AG20443 (cell line): ENCODE measurements at places on chromosomes 3 and 15.
A peak's percentile ranks its signal among the peaks of the same experiment; 100 is the strongest.

DNA sequence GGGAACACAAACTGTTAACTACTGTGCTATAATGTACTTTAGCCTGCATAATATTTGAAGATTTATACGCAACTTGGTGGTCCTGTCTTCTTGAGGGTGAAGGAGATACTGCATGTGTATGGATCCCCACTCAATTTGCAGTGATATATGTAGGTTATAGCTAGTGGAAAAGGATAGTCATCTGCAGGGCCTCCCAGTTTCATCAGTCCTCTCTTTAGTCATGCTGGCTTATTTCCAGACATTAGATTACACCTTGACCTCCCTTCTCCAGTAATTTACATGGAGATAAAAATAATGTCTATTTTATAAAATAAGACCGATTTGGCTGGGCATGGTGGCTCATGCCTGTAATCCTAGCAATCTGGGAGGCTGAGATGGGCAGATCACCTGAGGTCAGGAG is 3.7 kb downstream of the NR1D2 start:
- DNase-seq = no peak

GRCh38 chr3:60399292-60399691 is 852.0 kb downstream of the FHIT start:
- DNase-seq = no peak

GRCh38 chr3:147404800-147405230 is 1.5 kb downstream of the ZIC4 start:
- DNase-seq = no peak

- DNase-seq = no peak
Measured at GRCh38 chr3:40821315-40821714, 296.6 kb downstream of the ZNF621 start.

GRCh38 chr3:168839653-168840052 is 743.9 kb upstream of the GOLIM4 start:
- no peak for DNase-seq

- DNase-seq = peak; percentile 70
Measured at GRCh38 chr3:185733980-185734724, 90.7 kb downstream of the IGF2BP2 start.

GRCh38 chr3:120569222-120570057 is 26.7 kb upstream of the NDUFB4 start:
- no peak for DNase-seq

DNA sequence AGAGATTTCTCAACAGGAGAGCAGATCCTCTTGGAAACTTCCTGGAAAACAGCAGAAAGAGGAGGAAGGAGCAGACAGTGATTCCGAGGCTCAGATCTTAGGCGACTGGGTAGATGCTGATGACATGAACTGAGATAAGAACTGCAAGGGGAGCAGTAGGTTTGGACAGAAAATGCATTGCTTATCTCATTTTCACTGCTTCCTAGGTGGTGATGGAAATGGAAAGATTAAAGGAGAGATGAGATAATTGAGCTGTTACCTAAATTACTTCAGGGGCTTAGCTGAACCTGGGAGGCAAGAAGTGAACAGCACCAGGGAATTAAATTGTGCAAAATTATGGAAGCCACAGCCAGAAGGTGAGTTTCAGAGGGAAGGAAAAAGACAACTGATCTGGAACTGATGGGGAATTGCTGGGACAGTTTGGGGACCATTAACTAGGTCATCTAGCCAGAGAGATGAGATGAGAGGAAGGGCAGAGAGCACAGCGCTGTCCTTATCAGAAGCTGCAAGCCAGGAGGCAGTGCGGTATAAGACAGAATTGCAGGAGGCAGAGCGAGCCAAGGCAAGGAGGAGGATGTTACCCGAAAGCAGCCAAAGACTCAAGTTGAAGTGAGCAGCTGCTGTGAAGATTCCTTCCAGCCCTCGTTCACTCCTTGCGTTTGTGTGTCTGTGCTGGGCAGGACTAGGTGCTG is 140.4 kb downstream of the SRGAP3 start:
- no peak for DNase-seq

GRCh38 chr3:177777699-177778098 is 580.4 kb upstream of the TBL1XR1 start:
- no peak for DNase-seq

DNA sequence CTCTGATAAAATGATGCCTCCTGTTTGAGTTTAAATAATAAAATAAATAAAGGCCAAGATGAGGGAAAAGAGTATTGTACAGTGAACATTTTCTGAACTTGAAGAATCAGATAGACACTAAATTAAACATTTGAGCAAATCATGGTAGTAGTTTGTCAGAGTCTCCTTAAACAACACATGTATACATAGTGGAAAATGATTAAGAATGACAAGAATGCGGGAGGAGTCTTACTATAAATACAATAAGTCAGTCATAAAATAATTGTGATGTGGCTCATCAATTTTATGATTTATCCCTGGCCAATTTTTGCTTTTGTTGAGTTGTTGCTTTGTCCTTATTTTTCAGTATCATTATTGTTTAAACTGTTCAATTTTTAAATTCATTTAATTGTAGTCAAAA is 158.0 kb upstream of the TMC3 start:
- DNase-seq = no peak

- peak; percentile 71 for DNase-seq
Measured at GRCh38 chr3:133965013-133965570, 64.6 kb downstream of the SLCO2A1 start.

GRCh38 chr15:78715930-78716329 is 74.9 kb upstream of the CHRNB4 start:
- no peak for DNase-seq

DNA sequence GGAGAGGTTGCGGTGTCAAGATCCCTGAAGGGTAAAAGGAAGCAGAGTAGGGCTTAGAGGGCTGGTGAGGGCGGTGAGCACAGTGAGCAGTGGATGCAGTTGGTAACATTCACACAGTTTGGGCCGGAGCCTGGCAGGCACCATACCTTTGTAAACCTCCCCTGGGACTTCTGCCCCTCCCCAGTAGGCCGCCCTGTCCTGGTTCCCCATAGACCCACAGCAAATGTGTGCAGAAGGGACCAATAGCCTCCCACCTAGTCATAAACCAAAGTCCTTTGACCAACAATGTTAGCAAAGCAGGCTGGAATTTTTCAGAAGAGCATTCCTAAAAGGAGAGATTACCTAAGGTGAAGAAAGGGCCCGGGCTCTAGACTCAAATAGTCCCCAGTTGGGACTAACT is 1.7 kb upstream of the PHGR1 start:
- no peak for DNase-seq

DNA sequence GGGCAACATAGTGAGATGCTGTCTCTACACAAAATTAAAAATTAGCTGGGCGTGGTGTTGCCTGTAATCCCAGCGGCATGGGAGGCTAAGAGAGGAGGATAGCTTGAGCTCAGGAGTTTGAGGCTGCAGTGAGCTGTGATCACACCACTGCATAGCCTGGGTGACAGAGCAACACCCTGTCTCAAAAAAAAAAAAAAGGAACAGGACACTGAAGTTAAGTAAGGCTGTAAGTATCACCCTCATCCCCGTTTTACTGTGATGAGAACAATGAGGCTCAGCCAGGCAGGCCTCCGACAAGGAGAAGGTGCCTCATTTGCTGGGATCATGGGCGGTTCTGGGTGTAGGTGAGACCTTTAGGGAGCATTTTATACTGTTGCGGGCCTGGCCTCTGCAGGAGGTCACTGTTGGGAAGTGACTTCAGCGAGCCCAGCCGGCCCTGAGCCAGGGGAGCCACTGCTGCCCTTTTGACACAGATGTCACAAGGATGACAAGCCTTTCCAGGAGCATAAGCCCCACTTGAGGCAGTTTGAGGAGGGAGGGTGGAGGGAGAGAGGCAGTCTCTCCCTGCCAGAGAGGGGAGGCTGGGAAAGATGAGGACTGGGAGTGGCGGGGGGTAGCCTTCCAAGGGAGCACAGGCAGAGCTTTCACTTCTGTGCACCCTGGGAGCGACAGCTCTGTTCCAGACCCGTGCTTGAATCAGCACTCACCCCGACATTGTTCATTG is 30.8 kb downstream of the IRAK2 start:
- no peak for DNase-seq

DNA sequence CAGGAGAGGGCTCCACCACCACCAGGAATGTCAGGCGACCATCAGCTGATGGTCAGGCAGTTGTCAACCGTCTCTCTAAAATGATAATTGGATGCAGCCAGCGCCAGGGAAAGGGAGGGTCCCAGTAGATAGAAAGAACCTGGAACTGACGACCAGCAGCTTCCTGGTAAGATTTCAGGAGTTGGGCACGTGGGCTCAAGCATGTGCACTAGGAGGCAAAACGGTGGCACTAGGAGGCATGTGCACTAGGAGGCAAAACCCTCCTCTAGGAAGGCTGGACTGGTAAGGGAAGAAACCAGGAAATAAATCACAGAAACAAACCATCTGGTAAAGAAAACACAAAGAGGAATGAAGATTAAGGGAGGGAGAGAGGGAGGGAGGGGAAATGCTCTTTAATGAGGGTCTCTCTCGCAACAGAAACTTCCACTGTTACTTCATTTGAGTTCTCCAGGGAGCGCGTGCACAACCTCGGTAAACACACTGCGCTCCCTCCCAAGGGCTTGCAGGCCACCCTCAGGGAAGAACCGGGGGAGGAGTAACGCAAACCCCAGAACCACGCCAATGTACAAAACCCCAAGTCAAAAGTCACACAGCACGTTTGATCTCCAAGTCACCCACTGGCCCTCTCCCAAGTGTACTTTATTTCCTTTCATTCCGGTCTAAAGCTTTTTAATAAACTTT is 116.7 kb downstream of the XXYLT1 start:
- DNase-seq = peak; percentile 17

- DNase-seq = no peak
Measured at GRCh38 chr3:155089495-155089894, 9.4 kb downstream of the MME start.

- DNase-seq = no peak
Measured at GRCh38 chr3:42892169-42892568, 13.8 kb upstream of the ZNF662 start.

GRCh38 chr3:26406636-26407035 is 215.9 kb upstream of the LRRC3B start:
- DNase-seq = no peak

DNA sequence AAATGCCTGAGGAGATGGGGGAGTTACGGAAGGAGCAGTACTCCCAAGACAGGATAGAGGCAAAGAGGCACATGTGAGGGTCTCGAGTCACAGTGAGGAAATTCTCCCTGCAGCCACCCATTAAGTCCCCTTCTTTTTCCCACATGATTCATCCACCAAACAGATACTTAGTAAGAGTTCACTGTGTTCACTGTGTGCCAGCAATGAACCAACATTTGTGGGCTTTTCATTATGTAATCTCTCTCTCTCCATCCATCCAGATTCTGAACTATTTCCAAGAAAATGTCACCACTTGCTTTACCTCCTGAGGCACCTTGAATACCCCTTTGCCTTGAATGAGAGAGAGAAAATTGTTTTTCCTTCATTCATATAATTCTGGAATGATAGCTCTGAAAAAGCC is 24.6 kb upstream of the LRRFIP2 start:
- DNase-seq = peak; percentile 30

DNA sequence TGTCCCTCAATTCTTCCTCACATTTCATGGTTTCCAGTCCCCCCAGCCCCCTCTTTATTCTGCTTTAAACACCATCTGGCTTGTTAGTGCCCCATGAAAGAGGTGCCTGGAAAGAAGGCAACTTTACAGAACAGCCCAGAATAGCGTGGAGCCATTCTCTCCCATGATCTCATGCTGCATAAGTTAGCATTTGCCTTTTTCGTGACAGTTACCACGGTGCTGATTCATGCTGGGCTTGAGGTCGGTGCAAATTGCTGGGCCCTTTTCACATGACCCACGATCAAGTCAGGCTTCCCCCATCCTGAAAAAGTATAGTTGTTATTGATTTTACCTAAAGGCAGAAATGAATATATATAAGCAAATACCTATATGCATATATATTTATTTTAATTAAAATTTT is 29.6 kb downstream of the SQOR start:
- peak; percentile 73 for DNase-seq

GRCh38 chr15:98856532-98856907 is 151.1 kb downstream of the PGPEP1L start:
- DNase-seq = peak; percentile 75
